Parietal lobe (tissue), 2 donors: ENCODE measurements at places on chromosomes 1 and 21. TPM values are rescaled to one million over a fixed set of nuclear protein-coding genes. Genes with fewer than 3 reads are reported as not detected.

NUDT4B gene
- 10.3 TPM for total RNA-seq

CHIA gene
- total RNA-seq = not detected

ZNF684 gene
- 8.1 TPM for total RNA-seq

PADI4 gene
- total RNA-seq = not detected

TBX19 gene
- total RNA-seq = 1.6 TPM

SPRR2A gene
- total RNA-seq = not detected

TEDDM1 gene
- total RNA-seq = not detected

KIAA0319L gene
- 80.4 TPM for total RNA-seq

ELAPOR1 gene
- total RNA-seq = 44.8 TPM

CYYR1 gene
- total RNA-seq = 1.9 TPM

OR2T5 gene
- total RNA-seq = not detected

FAM131C gene
- total RNA-seq = 1.9 TPM

OR2L2 gene
- total RNA-seq = 1.6 TPM

PROK1 gene
- not detected for total RNA-seq

IARS2 gene
- total RNA-seq = 63.2 TPM

FCRL6 gene
- not detected for total RNA-seq

ST6GALNAC3 gene
- 16.3 TPM for total RNA-seq

GSTM1 gene
- 10.3 TPM for total RNA-seq

CELA3A gene
- total RNA-seq = not detected

CYB561D1 gene
- 7.5 TPM for total RNA-seq

TMEM167B gene
- 31.3 TPM for total RNA-seq

NBPF26 gene
- 26.3 TPM for total RNA-seq

RIPPLY3 gene
- total RNA-seq = not detected

SLC25A34 gene
- total RNA-seq = 1.6 TPM

PLA2G2C gene
- total RNA-seq = not detected

ZBTB8A gene
- 28.8 TPM for total RNA-seq

SSR2 gene
- total RNA-seq = 185 TPM

FAM72A gene
- 3.8 TPM for total RNA-seq

SNX7 gene
- total RNA-seq = 80.1 TPM

THAP3 gene
- total RNA-seq = 29.7 TPM

USH2A gene
- total RNA-seq = 0.31 TPM

LINGO4 gene
- not detected for total RNA-seq

PTGFR gene
- total RNA-seq = 1.6 TPM

OPTC gene
- total RNA-seq = not detected

PKP1 gene
- not detected for total RNA-seq

LRRC53 gene
- total RNA-seq = not detected

CELA2A gene
- not detected for total RNA-seq

OR2T29 gene
- total RNA-seq = not detected

OVAAL gene
- total RNA-seq = not detected

CDC42SE1 gene
- 44.1 TPM for total RNA-seq

CYP4X1 gene
- 24.1 TPM for total RNA-seq

TINAGL1 gene
- 1.6 TPM for total RNA-seq

PGLYRP4 gene
- not detected for total RNA-seq

ADGRL4 gene
- total RNA-seq = 3.1 TPM
